AG09319 (cell line): ENCODE measurements at places on chromosomes 4 and X.

DNA sequence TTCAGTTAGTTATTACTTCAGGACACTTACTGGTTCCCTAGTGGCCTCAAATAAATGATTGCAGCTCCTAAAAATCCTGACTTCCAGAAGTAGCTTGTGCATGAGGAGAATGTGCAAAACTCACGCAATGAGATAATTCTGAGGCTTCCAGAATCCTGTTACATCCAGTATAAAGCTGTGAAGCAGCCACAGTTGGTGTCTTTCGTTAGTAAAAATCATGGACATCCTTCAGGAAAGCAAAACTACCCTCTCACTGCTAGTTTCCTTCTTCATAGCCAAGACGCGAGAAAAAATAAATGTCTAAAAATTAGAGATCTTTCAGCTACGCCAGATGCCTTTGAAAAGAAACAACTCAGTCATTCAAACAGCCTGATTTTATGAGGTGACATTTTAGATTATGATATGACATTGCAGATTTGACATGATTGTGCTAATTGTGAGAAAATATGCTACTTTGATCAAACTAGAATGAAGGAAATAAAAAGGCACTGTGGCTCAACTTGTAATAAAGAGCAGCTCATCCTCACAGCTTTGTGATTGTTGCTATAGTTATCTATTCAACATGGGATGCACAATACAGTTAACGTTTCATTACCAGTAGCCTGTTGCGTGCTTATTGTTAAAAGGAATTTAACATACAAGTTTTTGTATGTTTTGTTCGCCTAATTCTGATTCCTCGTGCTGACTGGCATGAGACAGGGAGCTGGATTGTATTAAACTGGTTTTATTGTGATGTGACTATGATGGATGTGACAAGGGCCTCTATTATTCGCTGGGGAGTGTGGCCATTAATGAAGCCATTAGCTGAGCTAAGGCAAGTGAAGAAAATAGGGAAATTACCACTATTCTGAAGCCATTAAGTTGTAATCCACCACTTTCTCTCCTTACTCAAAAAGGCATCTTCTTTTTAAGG, 40.5 kb downstream of the AFF2 start:
- no peak for DNase-seq

- no peak for DNase-seq
These were observed 28.3 kb upstream of the AP1S2 start for GRCh38 chrX:15882704-15883539.

GRCh38 chrX:66833426-66833825, 194.5 kb upstream of the EDA2R start:
- no peak for DNase-seq

DNA sequence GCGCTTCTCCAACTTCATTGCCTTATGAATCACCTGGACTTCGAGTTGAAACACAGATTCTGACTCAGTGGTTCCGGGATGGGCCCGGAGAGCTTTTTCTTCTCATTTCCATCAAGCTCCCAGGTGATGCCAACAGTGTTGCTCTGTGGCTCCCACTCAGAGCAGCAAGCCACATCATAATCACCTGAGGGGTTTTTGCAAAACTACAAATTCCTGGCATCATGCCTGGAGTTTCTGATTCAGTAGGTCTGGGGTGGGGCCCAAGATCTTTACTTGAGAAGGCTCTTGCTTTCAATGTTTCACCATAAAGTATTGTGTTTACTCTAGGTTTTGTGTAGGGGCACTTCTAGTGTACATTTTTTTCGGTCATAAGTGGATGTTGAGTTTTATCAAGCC, 7.0 kb downstream of the MTM1 start:
- no peak for DNase-seq

DNA sequence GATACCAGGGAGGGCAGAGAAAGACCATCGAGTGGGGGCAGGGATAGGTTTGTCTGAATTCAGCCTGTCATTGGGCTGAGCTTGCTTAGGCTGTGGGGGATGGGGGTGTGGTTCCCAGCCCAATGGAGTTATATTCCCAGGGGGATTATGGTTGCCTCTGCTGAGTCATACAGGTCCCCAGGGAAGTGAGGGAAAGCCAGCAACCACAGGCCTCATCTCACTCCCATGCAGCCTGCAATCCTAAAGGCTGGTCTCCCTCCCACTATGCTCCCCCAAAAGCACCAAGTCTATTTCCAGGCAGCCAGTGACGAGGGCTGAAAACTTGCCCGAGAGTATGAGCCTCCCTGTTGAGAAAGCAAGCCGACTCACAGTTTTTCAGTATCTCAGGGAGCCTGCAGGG, 39.3 kb downstream of the AFM start:
- DNase-seq, result no peak

DNA sequence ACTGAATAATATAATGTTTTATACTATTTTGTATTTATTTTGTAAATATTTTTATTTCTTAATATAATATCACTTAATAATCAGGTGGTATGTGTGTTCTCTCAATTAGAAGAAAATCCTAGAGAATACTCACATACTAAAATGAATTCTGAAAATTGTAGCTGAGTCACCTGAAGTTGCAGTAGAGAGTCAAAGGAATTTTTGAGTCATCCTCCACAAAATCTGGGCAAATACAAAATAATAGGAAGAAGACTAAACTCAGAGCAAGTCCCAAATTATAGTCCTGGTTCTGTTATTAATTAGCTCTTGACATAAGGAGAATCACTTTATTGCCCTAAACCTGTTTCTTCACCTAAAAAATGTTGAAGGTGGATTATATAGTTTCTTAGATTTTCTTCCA, 57.8 kb downstream of the SPATA4 start:
- no peak for DNase-seq

DNA sequence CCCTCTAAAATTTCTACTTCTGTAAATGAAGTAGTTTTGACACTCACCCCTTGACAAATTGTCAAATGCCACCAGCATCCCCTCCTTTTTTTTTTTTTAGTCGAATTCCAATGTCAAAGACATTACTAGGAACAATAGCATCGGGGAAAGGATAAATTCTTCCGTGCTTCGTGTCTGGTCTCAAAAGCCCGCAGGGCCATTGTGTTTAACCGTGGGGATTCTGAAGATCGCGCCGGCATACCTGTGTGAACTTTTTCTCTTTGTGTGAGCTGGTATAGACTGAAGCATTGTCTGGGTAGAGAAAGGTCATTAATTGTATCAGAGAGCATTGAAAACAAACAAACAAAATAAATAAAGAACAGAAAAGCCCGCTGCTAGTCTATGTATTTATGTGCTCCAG, 313.9 kb downstream of the ASMT start:
- DNase-seq, result no peak
